ENCODE measurements at places on chromosomes 6 and 20.

- DNase-seq: no peak
Observed at GRCh38 chr6:117494283-117494682, 11.8 kb downstream of the DCBLD1 start.

DNA sequence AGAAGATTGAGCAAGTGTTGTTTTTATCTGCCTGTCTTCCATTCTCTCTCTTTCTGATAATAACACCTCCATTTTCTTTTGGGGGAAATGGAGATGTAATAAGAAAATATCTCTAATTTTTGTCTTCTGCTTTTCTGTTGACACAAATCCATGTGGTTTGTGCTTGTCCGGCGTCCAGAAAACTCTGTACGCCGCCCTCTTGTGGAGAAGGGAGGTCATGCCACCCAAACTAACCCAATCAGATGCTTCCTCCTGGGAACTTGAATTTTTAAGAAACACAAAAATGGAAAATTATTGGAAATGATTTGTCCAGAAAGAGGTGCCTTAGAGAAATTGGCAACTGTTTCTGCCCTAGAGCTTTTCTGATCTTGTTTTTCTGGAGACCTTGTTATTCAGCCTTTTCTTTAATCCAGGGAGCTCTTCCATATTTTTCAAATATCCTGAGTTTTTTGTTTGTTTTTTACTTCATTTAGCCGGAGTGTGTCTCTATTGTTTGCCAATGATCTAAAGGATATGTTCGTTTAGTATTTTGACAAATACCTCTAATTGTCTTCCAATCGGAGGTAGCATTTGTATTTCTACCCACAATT lies 17.8 kb upstream of the FNDC1 start:
- no peak for DNase-seq

DNA sequence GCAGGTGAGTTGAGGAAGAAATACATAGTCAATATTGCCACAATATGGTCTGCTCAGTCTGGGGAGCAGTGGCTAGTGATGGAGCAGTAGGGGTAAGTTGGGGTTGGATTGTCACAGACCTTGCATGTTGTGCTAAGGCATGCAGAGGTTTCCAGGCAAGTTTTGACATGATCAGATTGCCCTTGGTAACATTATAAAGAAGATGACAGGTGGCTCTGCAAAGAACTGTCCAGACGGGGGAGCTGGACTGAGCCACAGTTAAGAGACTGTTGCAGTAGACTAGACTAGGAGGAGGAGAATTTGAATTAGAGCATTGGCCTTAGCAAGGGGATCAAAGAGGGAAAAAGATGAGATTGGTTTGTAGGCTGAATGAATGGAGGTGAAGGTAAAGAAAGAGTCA lies 23.4 kb downstream of the ATRN start:
- no peak for DNase-seq

- DNase-seq: no peak
Observed at GRCh38 chr20:3798373-3798768, 2.3 kb downstream of the CDC25B start.

- no peak for DNase-seq
Observed at GRCh38 chr6:87697581-87698546, 4.2 kb downstream of the AKIRIN2 start.

- DNase-seq: no peak
Observed at GRCh38 chr20:23008667-23009066, 26.4 kb upstream of the SSTR4 start.

GRCh38 chr20:23568320-23568970 lies at the start of gene CST9L:
CST9L (minus strand) TSS chr20:23568484; CDS start chr20:23568450, 34 bp downstream.
- DNase-seq: no peak

GRCh38 chr20:38747495-38748096 lies 664 bp upstream of the ACTR5 start:
- no peak for DNase-seq

GRCh38 chr6:139686308-139686707 lies 311.9 kb upstream of the CITED2 start:
- DNase-seq: no peak

- DNase-seq: peak; percentile 65
Observed at GRCh38 chr20:49635166-49635565, 67.2 kb upstream of the PTGIS start.

DNA sequence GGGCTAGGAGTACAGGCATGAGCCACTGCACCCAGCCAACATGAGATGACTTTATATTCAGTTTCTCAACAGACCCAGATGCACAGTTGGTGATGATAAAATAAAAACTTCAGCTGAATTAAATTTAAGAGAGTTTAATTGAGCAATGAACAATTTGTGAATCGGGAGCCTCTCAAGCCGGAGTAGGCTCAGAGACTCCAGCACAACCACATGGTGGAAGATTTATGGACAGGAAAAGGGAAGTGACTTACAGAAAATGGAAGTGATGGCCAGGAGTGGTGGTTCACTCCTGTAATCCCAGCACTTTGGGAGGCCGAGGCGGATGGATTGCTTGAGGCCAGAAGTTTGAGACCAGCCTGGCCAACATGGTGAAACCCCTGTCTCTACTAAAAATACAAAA lies 10.4 kb upstream of the BCAS4 start:
- DNase-seq: no peak

- peak; percentile 26 for DNase-seq
Observed at GRCh38 chr6:136051140-136051775, 198.9 kb downstream of the MTFR2 start.

DNA sequence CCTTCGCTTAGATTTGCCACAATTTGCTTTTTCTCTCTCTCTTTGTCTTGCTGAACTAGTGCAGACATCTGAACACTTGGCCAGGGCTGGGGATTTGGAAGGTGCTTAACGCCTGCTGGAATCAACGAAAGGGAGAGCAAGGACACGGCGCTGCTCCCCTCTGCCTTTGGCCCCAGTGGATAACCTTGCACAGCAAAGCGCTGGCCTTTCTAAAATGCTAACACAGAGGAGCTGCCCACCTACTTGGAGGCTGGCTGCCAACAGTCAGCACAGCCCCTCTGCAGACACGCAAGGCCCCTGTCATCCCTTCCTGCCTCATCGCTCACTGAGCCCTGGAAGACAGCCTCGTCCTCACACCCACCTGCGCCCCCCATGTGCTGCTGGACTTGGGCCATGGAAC lies 37.5 kb downstream of the C20orf203 start:
- DNase-seq: no peak

DNA sequence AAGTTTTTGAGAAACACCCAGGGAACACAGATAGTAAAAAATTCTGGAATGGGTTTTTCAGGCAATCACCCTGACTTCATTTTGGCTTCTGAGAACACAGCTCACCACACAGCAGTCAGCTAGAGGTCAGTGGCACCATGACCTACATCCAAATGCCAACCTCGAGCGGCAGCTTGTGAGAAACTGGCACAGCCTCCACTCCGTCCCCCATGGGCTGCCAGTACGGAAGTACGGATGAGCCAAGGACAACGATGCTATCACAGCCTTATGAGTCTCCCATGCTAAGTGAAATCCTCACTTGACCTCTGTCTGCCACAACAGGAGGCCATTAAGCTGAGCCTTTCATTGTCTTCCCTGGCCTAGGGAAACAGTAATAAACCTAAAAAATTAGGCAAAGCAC lies 32.0 kb downstream of the KIF16B start:
- DNase-seq: peak; percentile 62

- no peak for DNase-seq
Observed at GRCh38 chr6:56348578-56348977, 101.2 kb upstream of the COL21A1 start.

Data from heart right ventricle (tissue), 16 donors.